Progenitor cell of endocrine pancreas (in vitro differentiated cells): ENCODE measurements at places on chromosomes 2 and 18.

DNA sequence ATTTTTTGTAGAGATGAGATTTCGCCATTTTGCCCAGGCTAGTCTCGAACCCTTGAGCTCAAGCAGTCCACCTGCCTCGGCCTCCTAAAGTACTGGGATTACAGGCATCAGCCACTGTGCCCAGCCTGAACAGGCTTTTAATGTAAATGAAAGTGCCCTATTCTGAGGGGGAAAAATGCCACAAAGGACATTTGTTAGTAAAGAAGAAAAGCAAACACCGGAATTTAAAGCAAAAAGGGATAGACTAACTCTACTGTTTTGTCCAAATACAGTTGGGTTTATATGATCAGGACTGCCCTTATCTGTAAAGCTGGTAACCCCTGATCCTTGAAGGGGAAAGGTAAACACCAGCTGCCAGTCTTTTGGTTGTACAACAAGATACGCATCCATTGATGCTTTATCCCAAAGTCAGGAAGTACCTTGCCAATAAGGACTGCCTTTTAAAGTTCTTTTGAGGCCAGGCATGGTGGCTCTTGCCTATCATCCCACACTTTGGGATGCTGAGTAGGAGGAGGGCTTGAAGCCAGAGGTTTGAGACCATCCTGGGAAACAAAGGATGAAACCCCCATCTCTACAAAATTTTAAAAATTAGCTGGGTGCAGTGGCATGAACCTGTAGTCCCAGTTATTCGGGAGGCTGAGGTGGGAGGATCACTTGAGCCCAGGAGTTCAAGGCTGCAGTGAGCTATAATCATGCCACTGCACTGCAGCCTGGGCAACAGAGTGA lies 13.1 kb downstream of the CLEC4F start:
- DNase-seq: no peak

- no peak for DNase-seq
Observed at GRCh38 chr2:232493701-232494474, 6.3 kb upstream of the ECEL1 start.

- no peak for DNase-seq
Observed at GRCh38 chr2:148896136-148896535, 21.1 kb downstream of the KIF5C start.

DNA sequence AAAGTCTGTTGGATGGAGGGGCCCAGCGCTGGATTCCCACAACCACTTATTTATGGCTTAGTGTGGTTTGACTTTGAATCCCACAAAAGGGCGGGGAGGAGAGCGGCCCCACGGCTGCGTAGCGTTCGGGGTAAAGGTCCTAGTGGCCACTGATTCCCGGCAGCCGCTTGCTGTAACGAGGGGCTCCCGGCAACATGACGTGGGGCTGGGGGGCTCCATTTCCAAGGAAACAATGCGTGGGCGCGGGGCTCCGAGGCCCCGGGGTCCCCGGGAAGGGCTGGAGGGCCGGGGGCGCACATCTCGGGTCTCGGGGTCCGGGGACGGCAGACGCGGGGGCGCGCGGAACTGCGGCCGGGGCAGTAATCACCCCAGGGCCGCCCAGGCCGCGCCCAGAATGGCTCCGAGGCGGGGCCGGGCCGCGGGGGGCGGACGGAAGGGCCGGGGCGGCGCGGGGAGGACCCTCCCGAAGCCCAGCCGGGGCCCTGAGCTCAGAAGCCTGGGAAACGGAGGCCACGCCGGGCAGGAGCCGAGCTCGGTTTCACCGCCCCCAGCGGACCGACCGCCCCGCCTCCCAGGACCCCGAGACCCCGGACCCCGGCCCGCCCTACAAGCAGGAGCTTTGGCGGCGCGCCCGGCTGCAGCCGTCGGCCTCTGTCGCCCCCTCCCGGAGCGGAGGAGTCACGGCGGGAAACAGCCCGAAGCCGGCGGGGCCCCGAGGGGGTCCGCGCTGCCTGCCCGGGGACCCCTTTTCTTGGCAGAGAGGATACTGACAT lies 11.9 kb upstream of the MLPH start:
- DNase-seq: peak; percentile 82

DNA sequence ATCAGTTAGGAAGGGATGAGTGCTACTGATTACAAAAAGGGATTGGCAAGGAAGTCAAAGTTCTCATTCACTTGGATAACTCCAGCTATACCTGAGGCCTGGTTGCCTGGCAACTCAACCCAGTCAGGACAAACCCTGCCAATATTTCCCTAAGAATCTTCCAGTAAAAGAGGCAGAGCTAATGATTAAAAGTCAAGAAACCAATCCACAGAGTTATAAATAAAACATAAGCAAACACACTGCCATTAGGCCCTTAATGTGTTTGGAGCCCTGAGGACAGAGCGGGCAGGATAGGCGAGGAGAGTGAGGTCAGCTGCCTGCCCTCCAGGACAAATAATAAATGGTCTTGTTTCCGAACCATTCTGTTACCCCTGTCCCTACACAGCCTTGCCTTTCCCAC lies 215.6 kb upstream of the NABP1 start:
- DNase-seq: no peak

DNA sequence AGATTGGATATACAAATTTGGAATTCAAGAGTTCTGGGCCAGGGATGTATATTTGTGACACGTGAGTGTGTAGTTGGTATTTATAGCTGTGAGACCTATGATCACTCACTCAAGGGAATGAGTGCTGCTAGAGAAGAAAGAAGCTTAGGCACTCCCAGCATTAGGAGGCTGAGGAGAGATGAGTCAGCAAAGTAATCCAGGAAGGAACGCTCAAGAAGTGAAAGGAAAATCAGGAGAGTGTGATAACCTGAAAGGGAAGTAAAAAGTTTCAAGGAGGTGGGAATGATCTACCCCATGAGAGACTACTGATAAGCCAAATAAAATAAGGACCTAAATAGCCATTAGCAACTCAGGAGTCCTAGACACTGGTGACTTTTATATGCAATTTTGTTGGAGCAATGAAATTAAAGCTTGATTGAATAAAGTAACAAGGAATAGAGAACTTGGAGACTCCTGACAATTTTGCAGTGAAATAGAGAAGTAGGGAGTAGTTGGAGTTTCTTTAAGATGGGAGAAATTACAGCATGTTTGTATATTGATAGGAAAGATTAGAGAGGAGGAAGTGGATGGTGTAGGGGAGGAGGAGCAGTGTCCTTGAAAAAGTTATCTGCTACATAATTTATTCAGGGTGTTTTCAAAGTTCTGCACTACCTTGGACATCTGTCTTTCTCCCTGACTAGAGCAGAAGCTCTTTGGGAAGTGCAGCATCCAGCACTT lies 89.9 kb downstream of the UBE2E3 start:
- no peak for DNase-seq

DNA sequence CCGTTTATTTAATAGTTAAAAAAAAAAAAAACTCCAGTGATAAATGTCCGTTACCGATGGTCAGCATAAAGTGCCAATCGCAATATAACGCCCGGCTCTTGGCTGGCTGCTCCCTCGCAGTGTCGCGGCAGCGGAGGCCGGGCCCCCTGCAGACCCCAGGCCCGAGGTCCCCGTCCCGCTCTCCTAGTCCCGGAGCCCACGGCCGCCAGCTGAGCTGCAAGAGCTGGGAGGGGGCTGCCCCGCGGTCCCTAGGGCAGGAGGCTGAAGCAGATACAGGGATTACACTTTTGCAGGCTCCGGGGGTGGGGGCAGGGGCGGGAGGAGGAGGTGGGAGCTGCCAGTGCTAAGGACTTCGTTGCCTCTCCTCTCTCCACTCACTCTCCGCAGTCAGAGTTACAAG lies 6.9 kb downstream of the OSR1 start:
- no peak for DNase-seq

DNA sequence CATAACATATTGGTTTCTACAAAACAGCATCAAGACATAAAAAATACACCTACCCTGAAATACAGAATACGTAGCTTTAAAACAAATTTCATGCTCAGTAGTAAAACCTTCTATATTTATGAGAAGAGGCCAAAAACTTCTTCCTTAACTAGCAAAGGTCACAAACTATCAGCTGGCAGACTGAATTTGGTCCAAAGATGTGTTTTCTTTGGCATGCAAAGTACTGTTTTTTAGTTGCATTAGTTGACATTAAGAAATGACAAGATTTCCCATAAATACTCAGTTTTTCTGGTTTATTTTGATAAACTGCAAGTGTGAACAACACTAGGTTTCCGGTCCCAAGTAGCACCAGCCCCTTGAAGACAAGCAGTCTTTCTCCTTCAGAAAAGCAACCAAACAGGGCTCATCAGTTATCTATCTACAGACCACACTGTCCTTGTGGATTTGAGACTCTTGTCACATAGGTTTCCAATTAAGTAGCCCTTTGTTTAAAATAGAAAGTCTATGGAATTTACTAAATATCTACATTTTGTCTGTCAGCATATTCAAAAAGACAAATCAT lies 35.6 kb downstream of the SLC25A12 start:
- DNase-seq: no peak

DNA sequence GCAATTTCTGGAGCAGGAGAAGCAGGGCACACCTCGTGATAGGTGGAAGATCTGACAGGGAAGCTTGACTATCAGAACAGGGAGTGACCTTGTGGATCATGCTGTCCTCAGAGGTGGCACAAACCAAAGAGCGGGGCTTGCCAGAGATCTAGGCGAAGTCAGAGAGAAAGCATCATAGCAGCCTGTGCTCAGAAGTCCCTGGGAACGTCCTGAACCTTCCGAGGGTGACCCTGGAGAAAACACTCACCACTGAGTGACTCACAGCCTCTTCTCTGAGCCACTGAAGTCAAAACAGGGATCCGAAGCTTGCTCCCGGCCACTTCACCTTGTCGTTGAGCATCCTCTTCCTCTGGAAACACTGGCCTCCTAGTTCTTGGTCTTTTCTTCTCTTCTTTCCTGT lies 56.7 kb downstream of the IL1R2 start:
- no peak for DNase-seq
